ENCODE measurements at places on chromosomes 5 and 9.

DNA sequence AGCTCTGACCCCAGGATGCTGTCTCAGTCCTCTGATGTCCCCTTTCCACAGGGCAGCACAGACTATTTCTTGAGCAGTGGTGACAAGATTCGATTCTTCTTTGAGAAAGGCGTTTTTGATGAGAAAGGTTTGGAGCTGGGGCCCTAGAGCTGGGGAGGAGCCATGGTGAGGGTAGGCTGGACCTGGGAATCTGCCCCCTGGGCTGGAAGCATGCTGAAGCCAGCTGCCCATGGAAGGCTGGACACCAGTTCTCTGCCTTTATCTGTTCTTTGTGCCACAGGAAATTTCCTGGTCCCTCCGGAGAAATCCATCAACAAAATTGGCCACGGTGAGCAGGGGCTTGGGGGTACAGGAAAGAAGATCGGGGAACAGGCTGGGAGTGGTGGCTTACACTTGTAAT lies 12.9 kb downstream of the PHYHD1 start:
- no peak for DNase-seq

- DNase-seq: no peak
Measured at GRCh38 chr5:98906756-98907355, 22.0 kb downstream of the CHD1 start.

DNA sequence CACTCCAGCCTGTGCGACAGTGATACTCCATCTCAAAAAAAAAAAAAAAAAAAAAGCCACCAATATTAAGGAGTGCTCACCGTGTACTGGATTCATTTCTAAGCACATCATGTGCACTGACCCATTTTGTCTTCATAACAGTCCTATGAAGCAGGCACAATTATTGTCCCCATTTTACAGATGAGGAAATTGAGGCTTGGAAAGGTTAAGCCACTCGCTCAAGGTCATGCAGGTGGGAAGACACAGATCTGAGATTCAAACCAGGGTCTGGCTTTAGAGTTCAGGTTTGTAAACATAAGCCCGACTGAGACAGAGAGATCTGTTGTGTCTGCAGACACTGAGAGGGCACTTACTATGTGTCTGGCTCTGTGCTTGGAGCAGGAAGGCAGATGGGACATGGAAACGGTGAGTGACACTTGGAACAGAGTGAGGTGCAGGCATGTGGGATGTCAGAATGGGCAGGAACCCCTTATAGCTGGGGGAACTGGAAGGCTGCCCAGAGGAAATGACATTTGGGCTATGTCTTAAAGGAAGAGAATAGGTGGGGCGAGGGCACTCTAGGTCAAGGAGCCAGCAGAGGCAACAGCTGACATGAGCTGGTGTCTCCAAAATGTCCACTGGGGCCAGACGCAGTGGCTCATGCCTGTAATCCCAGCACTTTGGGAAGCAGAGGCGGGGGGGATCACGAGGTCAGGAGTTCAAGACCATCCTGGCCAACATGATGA lies 69.9 kb downstream of the STK10 start:
- DNase-seq: no peak

DNA sequence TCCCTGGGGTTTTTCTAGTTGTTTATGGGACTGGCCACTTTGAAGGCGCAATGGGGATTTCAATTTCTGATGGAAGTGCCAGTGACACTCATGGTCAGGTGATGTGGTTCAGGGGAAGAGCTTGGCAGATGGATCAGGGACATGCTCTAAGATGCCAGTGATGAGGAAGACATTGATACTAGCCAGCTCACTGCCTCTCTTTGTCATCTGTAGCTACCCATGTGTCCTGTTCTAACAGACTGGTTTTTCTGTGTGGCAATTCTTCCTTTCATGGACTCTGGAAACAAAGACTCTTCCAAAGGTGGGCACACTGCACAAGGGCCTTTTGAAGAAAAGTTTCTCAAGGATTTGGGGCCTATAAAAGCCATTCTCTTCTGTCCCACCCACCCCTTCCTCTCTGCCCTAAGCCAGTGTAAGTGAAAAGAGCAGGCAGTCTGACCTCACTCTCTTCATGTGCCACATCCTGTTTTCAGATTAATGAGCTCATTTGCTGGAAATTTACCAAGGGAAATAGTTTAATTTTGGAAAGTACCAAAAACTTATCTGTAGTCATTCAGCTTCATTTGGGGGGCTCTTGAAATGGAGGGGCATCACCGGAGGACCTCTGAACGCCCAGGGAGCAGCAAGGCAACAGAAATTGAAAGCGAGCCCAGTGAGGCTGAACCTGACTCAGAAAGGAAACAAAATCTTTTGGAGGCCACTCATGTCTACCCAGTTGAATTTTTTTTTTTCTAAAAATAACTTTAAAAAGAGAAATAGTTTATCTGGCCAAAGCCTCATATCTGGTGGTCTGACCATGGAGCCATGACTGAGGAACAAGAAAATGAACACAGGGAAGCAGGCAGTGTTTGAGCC lies 4.9 kb upstream of the TRAF1 start:
- DNase-seq: peak; percentile 56

DNA sequence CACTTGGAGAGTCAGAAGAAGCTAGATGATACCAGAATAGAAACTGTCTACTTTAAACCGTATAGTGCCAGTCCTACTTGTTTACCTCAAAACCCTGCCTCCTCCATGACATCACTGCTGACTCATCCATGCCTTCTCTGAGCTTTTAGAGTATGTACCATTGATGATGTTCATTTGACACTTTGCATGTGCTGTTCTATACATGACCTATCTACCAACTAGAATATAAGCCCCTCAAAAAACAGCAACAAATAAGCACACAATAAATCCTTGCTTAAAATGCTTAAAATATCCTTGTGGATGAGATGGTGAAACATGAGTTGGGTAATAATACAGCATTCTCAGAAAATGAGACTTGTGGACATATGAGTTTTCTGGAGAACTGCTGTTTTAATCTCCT lies 2.6 kb downstream of the CTNNAL1 start:
- peak; percentile 47 for DNase-seq

- no peak for DNase-seq
Measured at GRCh38 chr9:108139900-108140299, 650.3 kb upstream of the KLF4 start.
